ENCODE measurements at places on chromosomes 11 and 22.
A peak's percentile ranks its signal among the peaks of the same experiment; 100 is the strongest.

DNA sequence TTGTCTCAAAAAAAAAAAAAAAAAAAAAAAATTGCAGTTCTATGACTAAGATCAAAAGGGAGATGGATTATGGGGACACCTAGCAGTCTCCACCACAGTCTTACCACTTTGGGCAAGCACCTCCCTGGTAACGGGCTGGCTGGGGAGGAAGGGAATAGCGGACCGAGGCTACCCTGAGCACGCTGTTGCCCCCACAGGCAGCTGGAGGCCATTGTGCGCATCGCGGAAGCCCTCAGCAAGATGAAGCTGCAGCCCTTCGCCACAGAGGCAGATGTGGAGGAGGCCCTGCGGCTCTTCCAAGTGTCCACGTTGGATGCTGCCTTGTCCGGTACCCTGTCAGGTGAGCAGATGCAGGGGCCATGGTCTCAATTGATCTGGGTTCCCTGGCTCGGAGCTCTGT is 21.2 kb downstream of the MCM5 start:
- DNase-seq = no peak

GRCh38 chr11:69371731-69372588 is 78.0 kb downstream of the MYEOV start:
- DNase-seq = no peak

DNA sequence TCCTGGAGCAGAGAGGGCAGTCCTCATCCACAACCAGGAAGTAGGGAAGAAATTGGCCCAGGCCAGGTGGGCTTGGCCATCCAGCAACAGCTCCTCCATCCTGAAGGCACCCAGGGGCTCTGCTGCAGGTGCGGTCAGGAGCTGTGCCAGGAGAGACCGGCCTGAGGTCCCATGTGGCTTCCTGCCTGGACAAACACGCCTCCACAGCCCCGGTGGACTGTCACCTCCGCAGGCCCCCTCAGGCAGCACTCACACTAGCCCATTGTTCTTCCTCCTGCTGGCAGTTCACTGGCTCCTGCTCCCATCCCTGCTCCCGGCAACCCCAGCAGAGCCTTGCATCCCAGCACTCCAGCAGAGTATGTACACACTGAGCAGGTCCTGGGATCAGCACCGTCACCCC is 16.0 kb upstream of the POU2AF1 start:
- no peak for DNase-seq

- DNase-seq = peak; percentile 68
Observed at GRCh38 chr22:20079745-20080444, at the start of gene DGCR8. Gene DGCR8, plus strand, starts transcription at chr22:20080241. Its CDS starts 5,723 bp downstream, at chr22:20085964.

Measured in stimulated activated effector memory CD8-positive, alpha-beta T cell treated with anti-CD3 and anti-CD28 coated beads, Interleukin-12 subunit alpha, Interleukin-12 subunit beta, amount 100 ng/mL, for 72 hours (primary cell).